ENCODE measurements at places on chromosomes 12 and 14.

- DNase-seq: no peak
Measured at GRCh38 chr12:95548056-95548538, 3.2 kb downstream of the USP44 start.

DNA sequence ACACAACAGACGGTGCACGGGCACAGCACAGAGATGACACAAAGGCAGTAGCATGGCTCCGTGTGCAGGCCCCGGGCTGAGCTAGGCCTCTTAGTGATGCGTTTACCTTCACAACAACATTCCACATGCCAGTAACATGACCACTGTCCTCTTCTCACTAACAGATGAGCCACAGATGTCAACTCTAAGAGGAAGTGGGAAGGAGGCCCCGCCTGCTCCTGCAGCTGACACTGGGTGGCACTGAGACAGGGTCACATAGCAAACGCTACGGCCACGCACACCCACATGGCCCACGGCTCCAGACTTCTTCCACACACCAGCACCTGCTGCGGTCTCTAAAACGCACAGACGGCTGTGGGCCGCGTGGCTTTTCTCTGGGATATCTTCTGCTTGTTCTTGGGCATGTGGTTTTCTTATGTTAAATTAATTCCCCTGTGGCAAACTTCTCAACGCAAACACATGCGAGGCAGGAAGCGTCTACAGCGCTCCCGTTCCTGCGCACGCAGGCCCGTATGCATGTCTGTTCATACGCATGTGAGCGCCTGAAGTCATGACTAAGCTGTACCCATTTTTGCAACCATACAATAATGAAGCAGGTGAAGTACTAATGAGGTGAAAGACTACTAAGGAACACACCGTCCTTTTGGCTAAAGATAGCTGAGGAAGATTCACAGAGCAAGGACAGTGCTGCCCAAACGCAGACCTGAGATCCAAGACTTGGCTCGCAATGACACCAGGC is 26.8 kb downstream of the AMN start:
- DNase-seq: no peak

GRCh38 chr12:86473231-86473630 is 217.0 kb upstream of the MGAT4C start:
- no peak for DNase-seq

GRCh38 chr14:105866841-105867321 is 340.5 kb downstream of the TMEM121 start:
- no peak for DNase-seq

- DNase-seq: no peak
Measured at GRCh38 chr14:95199298-95199983, 42.1 kb upstream of the DICER1 start.

GRCh38 chr14:87874676-87875075 is 118.3 kb downstream of the GALC start:
- DNase-seq: no peak

GRCh38 chr14:89351516-89352404 is 65.3 kb downstream of the FOXN3 start:
- DNase-seq: no peak

DNA sequence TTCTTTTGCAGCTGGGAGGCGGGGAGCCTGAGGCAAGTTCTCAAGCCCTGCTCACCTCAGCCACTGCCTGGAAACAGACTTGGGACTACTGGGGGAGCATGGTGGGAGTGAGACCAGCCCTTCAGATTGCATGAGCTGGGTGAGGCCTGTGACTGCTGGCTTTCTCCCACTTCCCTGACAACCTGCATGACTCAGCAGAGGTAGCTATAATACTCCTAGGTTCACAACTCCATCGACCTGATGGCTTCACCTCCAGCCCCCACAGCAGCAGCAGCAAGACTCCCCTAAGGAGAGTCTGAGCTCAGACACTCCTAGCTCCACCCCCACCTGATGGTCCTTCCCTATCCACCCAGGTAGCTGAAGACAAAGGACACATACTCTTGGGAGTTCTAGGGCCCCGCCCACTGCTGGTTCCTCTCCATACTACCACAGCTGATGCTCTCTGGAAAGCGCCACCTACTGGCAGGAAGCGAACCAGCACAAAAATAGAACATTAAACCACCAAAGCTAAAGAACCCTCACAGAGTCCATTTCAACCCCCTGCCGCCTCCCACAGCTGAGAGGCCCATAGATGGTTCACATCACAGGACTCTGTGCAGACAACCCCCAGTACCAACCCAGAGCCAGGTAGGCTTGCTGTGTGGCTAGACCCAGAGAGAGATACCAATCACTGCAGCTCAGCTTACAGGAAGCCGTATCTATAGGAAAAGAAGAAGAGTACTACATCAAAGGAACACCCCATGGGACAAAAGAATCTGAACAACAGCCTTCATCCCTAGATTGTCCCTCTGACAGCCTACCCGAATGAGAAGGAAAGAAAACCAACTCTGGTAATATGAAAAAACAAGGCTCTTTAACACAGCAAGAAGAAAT is 68.7 kb downstream of the RPAP3 start:
- no peak for DNase-seq

DNA sequence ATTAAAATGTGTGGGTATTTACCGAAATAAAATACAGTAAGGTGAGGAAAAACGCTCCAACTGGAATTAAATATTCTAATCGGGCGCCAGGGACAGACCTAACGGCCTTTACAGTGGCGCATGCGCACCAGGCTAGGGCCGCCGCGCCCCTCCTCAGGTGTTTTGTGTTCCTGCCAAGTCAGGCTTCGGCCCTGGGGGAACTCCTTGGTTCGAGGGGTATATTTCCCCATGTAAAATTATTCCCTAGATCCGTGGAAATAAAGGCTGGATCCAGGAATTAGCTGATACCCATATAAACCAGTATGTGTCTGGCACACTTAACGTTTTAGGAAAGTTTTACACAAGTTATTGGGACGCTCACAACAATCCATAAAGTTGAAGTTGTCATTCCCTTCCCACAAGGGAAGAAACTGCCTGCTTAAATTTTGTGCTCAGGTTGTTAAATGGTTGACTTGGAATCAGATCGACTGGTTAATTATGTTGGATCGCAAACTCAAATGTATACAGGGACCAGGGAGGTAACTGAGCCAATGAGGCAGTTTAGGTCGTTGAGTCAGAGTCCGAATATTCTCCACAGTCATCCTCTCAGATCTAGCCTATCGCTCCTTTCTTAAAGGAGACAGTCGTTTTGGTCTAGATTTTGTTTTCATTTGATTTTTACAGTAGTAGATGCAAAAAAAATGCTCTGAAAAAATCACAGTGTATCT is 621 bp upstream of the ANAPC7 start:
- peak; percentile 46 for DNase-seq

DNA sequence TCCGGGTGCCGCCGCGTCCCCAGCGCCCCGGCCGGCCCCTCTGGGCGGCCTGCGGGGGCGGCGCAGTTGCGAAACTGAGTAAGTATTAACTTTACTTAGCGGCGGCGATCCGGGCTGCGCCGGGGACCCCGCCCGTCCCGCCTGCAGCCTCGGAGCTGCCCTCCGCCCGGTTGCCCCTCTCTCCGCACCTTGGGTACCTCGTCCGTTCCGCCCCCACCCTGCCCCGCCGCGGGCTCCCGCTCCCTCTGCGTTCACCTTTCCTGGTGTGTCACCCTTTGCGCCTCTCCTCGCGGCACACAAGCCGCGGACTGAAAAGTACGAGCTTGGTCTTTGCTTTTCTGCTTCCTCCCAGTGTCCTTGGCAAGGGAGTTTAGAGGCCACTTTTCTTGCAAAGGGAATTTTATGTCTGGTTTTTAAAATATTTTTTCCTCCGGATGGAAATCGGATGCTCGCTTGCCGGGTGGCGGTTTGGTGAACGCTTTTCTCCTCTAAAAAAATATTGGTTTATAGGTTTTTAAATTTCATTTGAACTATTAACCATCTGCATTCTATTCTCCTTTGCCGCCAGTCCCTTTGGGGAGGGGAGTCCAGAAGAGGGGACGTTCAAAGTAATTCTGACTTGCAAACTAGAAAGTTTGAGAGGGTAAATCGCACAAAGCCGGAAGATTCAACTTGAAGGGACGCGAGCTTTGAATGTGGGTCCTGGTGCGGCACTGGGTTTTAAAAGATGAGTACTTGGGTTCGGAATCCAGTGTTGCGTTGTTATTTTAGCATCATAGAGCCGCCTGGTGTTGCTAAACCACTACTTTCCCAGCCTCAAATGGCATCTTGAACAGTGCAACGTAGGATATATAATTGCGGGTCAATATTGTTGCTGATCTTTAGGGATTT is 834 bp downstream of the RASSF8 start:
- no peak for DNase-seq

DNA sequence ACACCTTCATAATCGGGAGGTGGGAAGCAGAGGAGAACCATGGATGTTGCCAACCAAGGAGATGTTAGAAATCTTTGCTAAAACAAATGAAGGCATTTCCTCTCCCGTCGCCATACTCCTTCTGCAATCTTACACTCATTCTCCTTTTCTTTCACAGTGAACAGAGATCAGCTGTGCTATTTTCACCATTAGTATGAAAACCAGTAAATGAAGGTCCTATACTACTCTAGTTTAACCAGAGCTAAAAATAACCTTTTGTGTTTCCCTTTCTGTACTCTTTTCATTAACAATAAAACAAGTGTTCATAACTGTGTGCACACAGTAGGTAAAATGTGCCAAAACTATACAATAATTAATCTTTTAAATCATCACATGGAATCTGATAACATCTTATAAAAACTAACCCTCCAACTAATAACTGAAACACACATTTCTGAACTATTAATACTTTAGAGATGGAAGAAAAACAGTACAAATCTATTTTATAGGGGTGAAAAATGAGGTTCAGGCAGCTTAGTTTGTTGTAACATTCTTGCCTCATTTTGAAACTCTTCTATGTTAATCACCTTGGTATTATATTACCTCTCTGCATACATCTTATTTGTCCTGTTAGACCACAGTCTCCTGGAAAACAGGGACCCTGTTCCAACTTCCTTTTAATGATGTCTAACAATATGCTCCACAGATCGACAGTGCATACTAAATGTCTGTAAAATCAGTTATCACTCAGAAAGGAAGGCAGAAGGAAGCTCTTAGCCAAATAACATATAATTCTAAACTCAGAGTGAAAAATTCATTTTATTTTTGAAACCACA is 69.5 kb downstream of the SPPL3 start:
- DNase-seq: no peak

GRCh38 chr12:57096099-57096572 is 7.2 kb downstream of the NAB2 start:
- no peak for DNase-seq

DNA sequence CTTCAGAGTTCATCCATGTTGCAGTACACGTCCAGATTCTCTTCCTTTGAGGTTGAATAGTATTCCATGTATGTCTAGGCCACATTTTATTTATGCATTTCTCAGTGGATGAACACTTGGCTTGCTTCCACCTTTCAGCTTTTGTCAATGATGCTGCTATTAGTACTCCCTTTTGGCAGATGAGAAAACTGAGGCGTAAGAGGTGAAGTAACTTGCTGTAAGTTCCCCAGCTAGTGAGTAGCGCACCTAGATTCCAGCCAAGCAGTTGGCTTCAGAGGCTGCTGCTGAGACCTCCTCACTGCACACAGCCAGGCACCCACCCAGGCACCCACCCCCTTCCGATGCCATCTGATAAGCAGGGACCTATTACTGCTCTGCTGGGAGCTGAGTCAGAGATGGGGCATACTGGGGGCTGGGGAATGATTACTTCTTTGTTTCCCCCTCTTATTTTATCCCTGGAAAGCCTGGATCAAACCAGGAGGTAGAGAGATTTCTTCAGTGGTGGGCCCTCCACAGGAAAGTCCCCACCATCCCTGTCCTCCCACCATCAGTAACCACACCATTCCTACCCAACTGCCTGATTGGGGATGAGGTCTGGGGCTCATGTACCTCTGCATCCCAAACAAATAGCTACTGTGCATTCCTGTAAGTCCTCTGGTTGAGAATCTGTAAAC is 234.6 kb downstream of the PCNX1 start:
- DNase-seq: peak; percentile 16

GRCh38 chr12:130154276-130155070 is 7.8 kb upstream of the FZD10 start:
- DNase-seq: no peak

DNA sequence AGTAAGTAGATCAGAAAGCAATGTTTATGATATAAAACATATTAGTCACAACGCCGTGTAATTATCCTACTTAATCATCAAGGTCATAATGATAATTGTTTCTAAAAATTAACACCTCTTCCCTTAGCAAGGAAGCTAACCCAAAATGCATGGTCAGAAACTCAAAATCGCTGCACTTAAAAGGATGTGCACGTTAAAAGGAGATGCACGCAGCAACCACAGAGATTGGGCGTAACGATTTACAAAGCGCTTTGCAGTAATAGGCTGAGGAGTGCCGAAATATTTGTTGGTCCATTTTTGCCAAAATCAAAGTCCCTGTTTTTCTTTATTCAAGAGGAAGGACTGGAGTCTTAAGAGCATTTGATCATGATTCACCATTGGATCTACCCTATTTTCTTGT is 1077.2 kb downstream of the VRK1 start:
- DNase-seq: no peak
